ENCODE measurements at places on chromosomes 1 and 21.
A peak's percentile ranks its signal among the peaks of the same experiment; 100 is the strongest.

GRCh38 chr1:15007368-15007767 lies 146.2 kb upstream of the TMEM51 start:
- no peak for DNase-seq

- no peak for DNase-seq
Observed at GRCh38 chr1:100523038-100523652, 14.8 kb upstream of the GPR88 start.

GRCh38 chr1:226871636-226872327 lies 1.4 kb downstream of the PSEN2 start:
- no peak for DNase-seq

DNA sequence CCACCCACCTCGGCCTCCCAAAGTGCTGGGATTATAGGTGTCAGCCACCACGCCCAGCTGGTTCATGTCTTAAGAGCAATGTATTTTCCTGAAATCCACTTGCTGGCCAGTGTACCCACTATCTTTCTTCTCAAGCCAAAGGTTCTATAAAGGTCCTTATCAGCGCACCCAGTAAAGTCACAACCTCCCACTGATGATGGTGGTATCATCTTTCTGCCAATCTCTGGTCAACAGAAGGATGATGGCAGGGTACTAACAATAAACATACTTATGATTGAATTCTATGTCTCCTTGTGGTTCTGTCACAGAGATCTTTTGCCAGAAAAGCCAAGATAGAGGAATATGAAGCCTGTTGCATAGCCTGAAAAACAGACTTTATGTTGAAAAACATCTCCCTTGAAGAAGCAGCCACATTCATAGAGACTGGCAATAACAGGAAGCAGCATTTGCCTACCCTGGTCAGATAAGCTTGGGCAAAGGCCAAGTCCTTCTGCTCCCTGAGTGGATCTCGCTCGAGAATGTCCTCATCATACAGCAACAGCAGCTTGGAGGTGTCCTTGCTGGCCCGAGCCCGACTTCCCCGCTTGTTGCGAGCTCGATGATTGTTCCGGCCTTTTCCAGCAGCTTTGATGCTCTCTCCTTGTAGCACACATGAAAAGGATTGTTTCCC lies 73.0 kb downstream of the DAP3 start:
- no peak for DNase-seq

DNA sequence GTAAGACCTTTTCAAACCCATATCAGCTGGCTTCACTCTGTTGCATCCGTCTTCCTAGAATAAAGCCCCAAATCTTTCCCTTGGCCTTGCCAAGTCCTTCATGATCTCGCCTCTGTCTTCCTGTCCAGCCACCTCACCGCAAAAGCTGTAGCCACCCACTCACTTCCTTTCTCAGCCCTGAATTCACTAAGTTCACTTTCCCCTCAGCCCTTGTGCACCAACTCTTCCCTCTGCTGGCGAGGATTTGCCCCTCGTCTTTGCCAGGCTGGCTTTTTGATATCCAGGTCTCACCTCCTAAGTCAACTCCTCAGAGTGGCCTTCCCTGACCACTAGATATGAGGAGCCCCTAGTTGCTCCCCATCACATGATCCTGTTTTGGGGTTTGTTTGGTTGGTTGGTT lies 3.9 kb upstream of the COL16A1 start:
- DNase-seq = peak; percentile 43

DNA sequence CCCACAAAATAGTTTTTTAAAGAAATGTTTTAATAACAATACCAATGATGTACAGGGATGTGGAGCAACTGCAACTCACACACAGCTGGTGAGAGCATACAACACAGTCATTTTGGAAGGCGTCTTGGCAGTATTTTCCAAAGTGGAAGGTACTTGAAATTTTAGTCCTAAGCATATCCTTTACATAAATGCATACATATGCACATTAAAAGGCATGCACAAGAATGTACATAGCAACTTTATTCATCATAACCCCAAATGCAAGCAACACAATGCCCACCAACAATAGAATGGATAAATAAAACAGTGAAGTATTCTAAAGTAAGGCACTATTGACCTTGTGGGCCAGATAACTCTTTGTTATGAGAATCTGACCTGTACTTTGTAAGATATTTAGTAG lies 310.1 kb upstream of the ADGRL2 start:
- no peak for DNase-seq

DNA sequence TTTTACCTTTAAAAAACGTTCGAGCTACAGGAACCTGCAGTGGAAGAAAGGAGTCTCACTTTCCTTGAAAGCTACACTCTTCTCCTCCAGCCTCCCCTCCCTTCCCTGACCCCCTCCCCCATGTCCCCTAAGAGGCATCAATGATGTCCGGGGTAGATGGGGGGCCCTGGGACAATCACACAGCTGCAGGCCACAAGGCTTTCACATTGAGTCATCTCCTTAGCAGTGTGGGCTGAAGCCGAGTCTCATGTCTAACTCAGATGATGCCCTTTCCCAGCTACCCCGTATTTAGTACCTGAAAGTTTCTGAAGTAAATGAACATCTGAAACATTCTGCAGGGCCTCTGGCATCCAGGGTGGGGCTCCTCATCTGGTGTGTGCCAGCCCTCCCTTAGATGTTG lies 6.3 kb upstream of the GPR25 start:
- DNase-seq = no peak

DNA sequence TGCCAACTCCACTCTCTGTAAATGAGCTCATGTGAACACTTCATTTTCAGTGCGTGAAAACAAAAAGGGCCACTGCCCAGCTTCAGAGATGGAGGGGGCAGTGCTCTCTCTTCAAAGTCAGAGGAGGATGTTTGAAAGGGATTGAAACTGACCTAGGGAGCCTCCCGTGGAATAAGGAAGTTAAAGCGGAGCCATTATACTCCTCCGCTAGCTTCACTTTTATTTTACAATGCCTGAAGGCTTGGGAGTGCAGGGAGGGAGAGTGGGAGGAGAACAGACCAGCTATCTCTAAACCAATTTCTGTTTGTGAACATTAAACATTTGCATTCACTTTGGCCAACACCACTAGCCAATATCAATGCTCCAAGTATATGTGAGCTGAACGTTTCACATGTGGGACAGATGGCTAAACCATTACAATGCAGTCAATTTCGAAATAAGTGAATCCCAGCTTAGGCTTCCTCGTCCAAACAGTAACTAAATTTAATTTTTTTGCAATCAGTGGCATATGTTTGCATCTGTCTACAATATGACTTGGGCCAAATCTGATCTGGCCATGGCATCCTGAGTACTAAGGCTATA lies 126.9 kb downstream of the ESRRG start:
- no peak for DNase-seq

DNA sequence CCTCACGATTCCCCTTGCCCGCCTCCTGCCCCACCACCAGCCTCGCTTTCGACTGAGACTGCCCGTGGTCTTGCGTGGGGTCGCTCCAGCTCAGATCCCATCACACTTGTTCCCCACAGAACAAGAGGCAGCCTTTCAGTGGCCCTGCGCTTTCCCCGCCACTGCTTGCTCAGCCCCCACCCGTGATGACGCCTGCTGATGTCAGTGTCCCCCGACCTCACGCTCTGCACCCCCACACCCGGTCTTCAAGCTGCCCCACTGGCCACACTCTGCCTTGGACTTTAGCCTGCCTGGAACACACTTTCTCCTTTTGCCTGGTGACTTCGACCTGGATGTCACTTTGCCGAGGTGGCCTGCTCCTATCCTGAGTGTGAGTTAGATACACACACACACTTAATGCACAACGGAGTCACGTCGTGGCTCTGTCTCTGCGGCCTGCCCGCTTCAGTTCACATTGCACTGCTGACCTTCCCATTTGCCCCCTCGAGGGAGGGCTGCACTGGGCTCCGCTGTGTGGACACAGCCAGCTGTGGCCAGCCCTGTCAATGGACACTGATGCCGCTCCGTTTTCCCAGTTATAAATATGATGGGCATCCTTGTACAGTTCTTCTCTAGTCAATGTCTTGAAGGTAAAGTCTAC lies 13.0 kb downstream of the AGPAT3 start:
- DNase-seq = no peak

GRCh38 chr1:80989455-80989854 lies 811.3 kb upstream of the ADGRL2 start:
- no peak for DNase-seq
